ENCODE measurements at places on chromosomes 3 and 15.

GRCh38 chr15:96693990-96694517 is 363.6 kb downstream of the NR2F2 start:
- DNase-seq = no peak

GRCh38 chr3:54079314-54079713 is 43.0 kb upstream of the CACNA2D3 start:
- DNase-seq = no peak

DNA sequence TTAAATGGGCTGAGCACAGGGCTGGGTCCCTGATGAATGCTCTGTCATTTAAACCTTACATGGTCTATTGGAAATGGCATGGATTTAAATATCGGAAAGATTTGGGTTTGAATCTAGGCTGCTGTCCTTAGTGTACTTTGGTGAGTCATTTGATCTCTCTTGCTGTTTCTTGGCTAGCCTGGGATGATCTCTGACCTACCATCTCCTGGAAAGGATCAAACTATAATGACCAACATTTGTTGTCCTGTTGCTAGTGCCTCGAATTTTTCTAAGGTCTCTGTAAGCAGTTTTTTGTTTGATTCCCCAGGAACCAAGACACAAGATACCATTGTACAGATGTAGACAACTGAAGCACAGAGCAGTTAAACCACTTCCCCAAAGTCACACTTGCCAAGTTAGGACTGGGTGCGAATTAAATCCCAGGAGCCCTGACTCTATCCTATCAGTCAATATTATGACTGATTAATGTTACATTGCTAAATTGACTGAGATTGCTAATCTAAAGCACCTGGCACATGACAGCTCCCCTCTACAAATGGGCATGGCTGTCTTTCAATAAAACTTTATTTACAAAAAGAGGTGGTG is 244.9 kb upstream of the MCTP2 start:
- DNase-seq = no peak

- no peak for DNase-seq
Measured at GRCh38 chr3:177469216-177469615, 271.9 kb upstream of the TBL1XR1 start.

DNA sequence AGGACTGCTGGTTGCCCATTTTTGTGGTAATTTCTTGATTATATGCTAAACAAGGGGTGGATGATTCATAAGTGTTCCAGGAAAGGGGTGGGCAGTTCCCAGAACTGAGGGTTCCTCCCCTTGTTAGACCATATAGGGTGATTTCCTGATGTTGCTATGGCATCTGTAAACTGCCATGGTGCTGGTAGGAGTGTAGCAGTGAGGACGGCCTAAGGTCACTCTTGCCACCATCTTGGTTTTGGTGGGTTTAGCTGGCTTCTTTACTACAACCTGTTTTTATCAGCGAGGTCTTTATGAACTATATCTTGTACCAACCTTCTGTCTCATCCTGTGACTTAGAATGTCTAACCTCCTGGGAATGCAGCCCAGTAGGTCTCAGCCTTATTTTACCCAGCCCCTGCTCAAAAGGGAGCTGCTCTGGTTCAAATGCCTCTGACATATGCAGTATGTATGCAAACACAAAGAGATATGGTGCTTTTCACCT is 46.2 kb downstream of the C3orf38 start:
- peak; percentile 95 for DNase-seq

DNA sequence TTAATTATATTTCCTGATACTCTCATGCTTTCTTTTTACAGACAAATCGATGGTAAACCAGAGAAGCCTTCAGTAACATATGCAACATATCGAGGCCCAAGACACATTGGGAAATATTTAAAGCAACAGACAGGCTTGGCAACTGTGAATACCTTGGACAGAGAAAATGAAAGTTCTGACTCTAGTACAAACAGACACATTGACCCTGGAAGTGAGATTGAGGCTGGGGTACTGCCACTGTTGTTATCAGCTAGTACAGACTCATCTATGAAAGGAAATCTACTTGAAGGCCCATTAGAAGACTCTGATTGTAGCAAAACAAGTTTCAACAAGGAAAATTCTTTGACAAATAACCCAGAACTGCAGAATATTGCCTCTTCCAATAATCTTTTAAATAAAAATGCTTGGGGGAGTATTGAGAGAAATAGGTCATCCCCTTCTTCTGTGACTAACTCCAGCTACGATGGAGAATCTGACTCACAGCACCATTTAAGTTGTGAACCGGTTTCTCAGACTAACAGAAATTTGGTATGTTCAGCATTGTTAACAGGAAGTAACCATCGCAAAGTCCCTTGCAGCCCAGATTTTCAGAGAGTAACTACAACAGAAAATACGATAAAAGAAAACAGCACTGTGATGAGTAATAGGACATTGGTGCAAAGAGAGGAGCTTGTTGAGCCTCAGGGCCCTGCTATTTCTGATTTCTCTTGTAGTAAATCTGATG is 50.2 kb downstream of the CRYBG3 start:
- no peak for DNase-seq

- peak; percentile 75 for DNase-seq
Measured at GRCh38 chr3:169764312-169764881, 463 bp downstream of the TERC start.

- no peak for DNase-seq
Measured at GRCh38 chr3:97930018-97930417, 42.2 kb downstream of the RIOX2 start.

DNA sequence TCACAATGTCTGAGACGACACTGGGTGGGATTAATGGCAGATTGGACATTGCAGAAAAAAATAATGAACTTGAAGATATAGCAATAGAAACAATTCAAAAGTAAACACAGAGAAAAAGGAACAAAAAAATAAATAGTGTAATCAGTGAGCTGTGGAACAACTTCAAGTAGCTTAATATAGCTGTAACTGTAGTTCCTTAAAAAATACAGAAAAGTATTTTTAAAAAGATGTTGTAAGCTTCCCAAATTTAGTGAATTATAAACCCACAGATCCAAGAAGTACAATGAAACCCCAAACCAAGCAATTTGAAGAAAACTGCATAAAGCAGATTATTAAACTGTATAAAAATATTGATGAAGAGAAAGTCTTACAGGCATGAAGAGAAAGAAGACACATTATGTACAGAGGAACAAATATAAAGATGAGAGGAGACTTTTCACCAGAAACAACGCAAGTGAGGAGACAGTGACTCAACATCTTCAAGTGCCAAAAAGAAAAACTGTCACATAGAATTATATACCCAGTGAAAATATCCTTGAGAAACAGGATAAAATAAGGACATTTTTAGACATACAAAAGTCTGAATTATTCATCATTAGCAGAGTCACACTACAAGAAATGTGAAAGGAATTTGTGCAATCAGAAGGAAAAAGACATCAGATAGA is 176.4 kb downstream of the NFKBIZ start:
- no peak for DNase-seq

DNA sequence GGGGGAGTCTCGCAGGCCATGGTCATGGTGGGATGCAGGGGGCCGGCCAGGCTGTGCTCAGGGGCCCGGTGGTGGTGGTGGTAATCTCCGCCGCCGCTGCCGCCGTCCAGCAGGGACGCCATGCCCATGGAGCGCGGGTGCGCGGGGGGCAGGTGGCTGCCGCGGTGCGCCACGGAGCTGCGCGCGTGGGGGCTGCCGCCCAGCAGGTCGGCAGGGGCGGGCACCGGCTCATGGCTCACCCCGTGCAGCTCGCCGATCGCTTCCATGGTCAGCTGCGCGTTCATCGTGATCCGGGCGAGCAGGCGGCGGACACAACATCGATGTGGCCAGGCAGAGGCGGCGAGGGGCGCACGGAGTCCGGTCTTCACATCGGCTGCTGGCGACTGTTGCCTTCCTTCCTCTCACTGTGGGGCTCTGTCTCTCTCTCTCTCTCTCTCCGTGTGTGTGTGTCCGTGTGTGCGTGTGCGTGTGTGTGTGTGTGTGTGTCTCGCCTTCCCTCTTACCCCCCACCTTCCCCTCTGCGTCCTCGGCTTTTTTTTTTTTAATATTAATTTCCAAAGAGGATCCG is 451 bp downstream of the ONECUT1 start:
- DNase-seq = no peak

GRCh38 chr3:193974671-193975535 is 161.0 kb upstream of the HES1 start:
- DNase-seq = no peak

- DNase-seq = no peak
Measured at GRCh38 chr3:128496602-128497304, 3.8 kb upstream of the GATA2 start.

GRCh38 chr3:65664446-65664845 is 374.3 kb downstream of the MAGI1 start:
- DNase-seq = no peak

DNA sequence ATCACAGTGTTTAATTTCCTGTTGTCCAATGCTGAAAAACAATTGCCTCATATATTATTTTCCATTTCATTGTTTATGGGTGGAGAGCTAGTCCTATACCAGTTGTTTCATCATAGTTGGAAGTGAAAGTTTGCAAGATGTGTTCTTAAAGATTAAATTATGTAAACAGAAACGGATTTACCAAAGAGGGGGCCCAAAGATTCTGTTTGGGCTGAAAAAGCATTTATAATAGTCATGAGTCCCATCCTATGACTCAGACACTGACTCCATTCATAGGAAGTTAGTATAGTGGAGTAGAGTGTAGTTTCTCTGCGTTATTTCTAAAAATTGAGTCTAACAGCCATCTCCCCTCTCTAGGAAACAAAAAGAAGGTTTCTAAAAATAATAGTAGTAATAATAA is 24.3 kb downstream of the NFKBIZ start:
- peak; percentile 34 for DNase-seq

- DNase-seq = peak; percentile 86
Measured at GRCh38 chr3:101803173-101803782, 24.3 kb downstream of the NXPE3 start.

- DNase-seq = peak; percentile 70
Measured at GRCh38 chr3:197750396-197750831, 731 bp downstream of the FYTTD1 start.

DNA sequence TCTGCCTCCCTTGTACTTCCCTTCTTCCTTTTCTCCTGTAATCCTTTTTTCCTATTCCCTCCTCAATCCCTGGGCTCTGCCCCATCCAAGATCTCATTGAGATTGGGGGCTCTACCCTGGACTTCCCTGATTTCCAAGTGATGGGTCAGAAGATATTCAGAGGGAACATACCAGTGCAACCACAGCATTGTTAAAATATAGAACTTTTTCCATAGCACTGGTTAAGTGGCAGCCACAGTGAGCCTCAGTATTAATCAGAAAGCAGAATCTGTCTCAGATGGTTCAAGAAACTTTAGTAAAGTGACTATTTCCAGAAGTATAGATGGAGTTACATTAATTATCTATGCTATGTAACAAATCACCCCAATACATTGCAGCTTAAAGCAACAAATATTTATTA is 18.7 kb upstream of the SCN10A start:
- no peak for DNase-seq

DNA sequence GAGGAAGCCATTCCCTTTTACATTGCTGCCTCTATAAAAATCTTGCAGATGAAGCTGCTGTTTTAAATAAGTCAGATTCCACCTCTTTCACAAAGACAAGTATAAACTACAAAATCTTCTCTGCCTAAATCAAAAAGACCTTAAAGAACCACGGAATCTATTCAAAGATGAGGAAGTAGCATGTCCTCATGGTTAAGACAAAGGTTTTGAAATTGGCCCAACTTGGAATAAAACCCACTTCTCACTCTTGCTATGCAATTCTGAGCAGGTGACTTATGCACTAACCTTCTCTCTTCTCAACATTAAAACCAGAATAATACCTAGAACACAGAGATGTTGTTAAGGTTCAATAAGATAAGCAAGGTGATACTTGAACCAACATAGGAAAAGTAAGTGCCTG is 97.6 kb downstream of the FOXP1 start:
- DNase-seq = no peak

DNA sequence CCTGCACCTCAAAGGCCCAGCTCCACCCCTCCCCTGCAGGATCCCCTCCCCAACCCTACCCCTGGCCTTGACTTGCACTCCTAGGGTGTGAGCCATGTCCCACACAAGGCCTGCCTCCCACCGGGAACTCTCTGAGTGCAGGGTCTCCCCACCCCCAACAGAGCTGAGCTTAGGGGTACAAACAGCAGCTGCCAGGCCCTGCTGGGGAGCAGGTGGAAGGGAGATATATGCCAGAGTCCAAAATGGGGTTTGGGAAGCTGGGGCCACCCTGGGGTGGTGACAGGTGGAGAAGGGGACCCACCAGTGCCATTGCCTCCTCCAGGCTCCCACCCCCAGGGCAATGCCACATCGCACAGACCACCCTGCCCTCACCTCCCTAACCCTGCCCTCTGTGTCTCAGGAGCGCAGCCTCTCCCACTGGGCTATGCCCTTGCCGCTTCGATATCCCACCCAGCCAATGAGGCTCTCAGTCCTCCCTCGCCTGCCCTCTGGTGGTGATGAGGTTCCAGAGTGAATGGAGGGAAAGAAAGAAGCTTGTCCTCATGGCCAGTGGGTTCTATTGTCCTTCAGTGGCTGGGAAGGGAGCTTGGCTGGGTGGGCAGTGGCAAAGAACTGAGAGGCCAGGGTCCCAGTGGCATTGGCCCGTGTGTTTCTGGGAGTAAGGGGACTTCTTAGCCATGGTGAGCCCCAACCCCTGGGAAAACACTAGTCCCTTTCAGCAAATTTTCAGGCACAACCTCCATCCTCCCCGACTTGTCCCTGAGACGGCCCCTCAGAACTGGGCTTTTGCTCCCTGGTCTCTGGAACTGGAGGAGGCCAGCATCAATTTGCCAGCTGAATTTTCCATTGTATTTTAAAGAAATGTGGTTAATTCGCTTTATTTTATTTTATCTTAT is 46.8 kb downstream of the CYP11A1 start:
- DNase-seq = peak; percentile 73

- no peak for DNase-seq
Measured at GRCh38 chr3:78459796-78460195, 1308.0 kb downstream of the ROBO1 start.

DNA sequence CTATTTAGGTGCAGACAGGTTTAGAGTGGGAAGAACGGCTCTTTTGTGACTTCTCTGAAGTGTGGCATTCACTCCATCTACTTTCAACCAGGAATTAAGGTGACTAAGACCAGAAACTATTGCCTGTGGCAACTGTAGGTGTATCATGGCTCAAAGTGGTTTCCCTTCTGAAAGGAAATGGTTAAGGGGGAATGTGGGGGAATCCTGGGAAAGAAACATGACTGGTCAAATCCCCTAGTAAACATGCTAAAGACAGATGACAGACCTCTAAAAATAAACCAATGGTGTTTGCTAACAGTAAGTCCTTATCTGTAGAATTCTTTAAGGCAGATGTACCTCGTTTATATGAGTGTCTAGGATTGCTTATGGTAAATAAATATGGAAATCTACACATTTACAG is 56.9 kb downstream of the MEGF11 start:
- no peak for DNase-seq

DNA sequence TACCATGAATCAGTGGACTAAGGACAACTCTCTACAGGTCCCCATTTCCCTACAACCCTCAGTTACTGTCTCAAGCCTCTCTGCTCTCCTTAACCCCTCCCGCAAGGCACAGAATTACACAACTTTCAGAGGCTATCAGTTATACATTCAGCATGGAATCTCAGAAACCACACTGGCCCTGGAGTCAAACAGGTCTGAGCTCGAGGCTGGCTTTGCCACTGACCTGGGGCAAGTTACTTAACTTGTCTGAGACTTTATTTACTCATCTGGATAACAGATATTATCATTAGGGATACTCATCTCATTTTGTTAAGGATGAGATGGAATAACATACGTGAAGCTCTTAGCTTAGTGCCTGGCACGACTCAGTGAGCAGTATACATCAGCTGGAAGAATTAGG is 95.2 kb downstream of the WDR76 start:
- DNase-seq = no peak

GRCh38 chr15:79853492-79854328 is 43.1 kb downstream of the MTHFS start:
- peak; percentile 91 for DNase-seq

Data from OCI-M1 (cell line).